ENCODE measurements at places on chromosomes 5 and 9. TPM values are rescaled to one million over a fixed set of nuclear protein-coding genes. Genes with fewer than 3 reads are reported as not detected.

GRCh38 chr9:125461636-125462190 is 200.1 kb downstream of the GAPVD1 start:
- H3K27me3 ChIP-seq: no peaks in the 10 kb centered on the region
- H3K4me3 ChIP-seq: no peak overlapping the region
- peak overlapping the region; percentile 88 for H3K27ac ChIP-seq
- peaks cover 20% of the 10 kb centered on the region for H3K36me3 ChIP-seq
- peaks cover 33% of the 10 kb centered on the region for H3K4me1 ChIP-seq

DNA sequence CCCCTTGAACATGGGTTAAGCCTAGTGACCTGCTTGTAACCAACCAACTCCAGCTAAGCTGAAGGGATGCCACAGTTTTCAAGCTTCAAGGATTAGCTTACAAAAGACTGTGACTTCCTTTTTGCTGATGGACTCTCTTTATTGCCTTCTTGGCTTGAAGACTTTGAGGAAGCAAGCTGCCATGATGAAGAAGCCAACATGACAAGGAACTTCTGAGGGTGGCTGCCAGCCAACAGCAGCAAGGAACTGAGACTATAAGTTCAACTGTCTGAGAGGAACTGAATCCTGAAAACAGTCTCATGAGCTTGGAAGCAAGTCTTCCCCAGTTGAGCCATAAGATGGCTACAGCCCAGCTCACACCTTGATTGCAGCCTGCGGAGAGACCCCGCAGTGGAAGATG is 116.1 kb upstream of the TAF11L2 start:
- H3K27me3 ChIP-seq: peaks cover 9% of the 10 kb centered on the region
- DNase-seq: no peak
- no peak overlapping the region for H3K4me3 ChIP-seq
- H3K4me1 ChIP-seq: no peaks in the 10 kb centered on the region

DNA sequence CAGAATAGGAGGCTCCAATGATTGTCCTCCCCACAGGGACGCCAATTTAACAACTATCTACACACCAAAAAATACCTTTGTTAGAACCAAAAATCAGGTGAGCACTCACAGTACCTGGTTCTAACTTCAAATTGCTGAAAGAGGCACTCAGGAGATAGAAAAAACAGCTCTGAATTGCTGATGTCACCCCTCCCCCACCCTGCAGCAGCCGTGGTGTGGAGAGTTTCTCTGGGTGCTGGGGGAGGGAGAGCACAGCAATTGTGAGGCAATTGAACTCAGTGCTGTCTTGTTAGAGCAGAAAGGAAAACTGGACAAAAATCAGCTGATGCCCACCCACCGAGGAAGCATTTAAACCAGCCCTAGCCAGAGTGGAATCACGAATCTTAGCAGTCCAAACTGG is 41.8 kb downstream of the TNFSF8 start:
- H3K36me3 ChIP-seq: no peaks in the 10 kb centered on the region
- no peak for DNase-seq
- H3K4me1 ChIP-seq: peaks cover 5% of the 10 kb centered on the region
- no peaks in the 10 kb centered on the region for H3K27me3 ChIP-seq
- no peak overlapping the region for H3K27ac ChIP-seq

GRCh38 chr9:84277646-84278045 is 62.9 kb downstream of the SLC28A3 start:
- H3K36me3 ChIP-seq: no peaks in the 10 kb centered on the region
- peaks cover 6% of the 10 kb centered on the region for H3K27me3 ChIP-seq
- no peak overlapping the region for H3K27ac ChIP-seq
- no peak overlapping the region for H3K4me3 ChIP-seq

GRCh38 chr9:132990781-132991180 is 12.3 kb downstream of the GFI1B start:
- H3K27ac ChIP-seq: no peak overlapping the region
- DNase-seq: no peak
- H3K36me3 ChIP-seq: no peaks in the 10 kb centered on the region
- peaks cover 8% of the 10 kb centered on the region for H3K4me1 ChIP-seq

DNA sequence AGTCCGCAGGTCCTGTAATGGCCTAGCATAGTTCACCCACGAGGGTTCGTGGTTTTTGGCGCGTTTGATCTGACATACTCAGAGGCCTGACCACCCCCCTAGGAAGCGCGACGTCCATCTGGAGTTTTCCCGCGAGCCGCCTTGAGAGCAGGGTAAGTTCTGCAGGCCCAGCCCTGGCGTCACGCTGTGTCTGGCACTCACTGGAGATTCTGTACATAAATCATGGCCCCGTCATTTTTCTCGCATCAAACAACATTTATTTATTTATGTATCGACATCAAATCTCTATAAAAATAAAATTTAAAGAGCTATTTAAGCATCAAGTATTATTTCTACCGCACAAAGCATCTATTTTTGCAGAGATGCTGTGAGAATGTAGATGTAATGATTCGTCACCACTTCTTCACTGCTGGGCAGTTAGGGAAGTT is 437 bp upstream of the TRIM41 start:
- H3K36me3 ChIP-seq: peaks cover 7% of the 10 kb centered on the region
- no peak for DNase-seq
- H3K4me3 ChIP-seq: peak overlapping the region; percentile 98
- H3K27ac ChIP-seq: peak overlapping the region; percentile 100

GRCh38 chr9:94676446-94677131 is 37.3 kb upstream of the FBP1 start:
- H3K27me3 ChIP-seq: peaks cover 15% of the 10 kb centered on the region
- no peak overlapping the region for H3K27ac ChIP-seq
- no peak overlapping the region for H3K4me3 ChIP-seq
- H3K36me3 ChIP-seq: no peaks in the 10 kb centered on the region

DNA sequence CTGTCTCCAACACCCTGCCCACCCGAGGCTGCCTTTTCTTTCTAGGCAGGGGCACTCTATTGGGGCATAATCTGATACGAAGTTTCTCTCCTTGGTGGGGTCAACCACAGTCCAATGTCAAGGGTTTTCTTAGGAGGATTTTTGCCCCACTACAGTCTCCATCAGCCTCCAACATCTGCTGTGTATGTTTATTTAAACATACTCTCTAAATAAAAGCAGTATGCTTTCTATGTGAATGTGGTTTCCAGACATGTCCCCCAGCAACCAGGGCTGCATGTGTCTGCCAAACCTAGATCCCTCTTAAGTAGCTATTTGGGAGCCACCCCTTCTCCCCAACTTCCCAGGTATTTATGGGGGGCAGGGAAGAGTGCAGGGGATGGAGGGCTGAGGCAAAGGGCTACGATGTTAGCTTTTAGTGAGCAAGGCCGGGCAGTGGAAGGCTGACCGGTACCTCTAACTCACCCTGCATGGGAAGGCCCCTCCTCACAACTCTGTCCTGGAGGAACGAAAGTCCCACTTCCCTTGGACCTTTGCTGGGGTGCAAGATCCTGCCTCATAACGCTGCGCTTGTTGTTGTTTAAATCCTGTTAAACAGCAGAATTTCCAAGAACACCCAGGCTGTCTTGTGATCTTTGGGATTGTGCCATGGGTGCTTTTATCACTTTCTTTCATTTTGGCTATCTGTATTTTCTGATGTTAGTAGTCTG is 75.4 kb downstream of the NREP start:
- H3K27ac ChIP-seq: no peak overlapping the region
- H3K27me3 ChIP-seq: peaks cover 12% of the 10 kb centered on the region
- no peak for DNase-seq

GRCh38 chr5:172383191-172383802 is 71.0 kb downstream of the SH3PXD2B start:
- peaks cover 11% of the 10 kb centered on the region for H3K4me1 ChIP-seq
- no peaks in the 10 kb centered on the region for H3K27me3 ChIP-seq
- DNase-seq: no peak

- no peaks in the 10 kb centered on the region for H3K27me3 ChIP-seq
- H3K36me3 ChIP-seq: peaks cover 3% of the 10 kb centered on the region
- no peak for DNase-seq
- H3K4me3 ChIP-seq: no peak overlapping the region
These were observed 6.4 kb upstream of the FPGS start for GRCh38 chr9:127796225-127796813.

- peaks cover 20% of the 10 kb centered on the region for H3K27me3 ChIP-seq
- H3K27ac ChIP-seq: no peak overlapping the region
- H3K36me3 ChIP-seq: no peaks in the 10 kb centered on the region
- peaks cover 3% of the 10 kb centered on the region for H3K4me1 ChIP-seq
- H3K4me3 ChIP-seq: no peak overlapping the region
- DNase-seq: no peak
These were observed 210.4 kb upstream of the ELAVL2 start for GRCh38 chr9:24036459-24036858.

GRCh38 chr5:148491793-148492184 is 108.0 kb downstream of the FBXO38 start:
- H3K4me3 ChIP-seq: no peak overlapping the region
- peaks cover 22% of the 10 kb centered on the region for H3K27me3 ChIP-seq
- H3K4me1 ChIP-seq: peaks cover 9% of the 10 kb centered on the region
- H3K36me3 ChIP-seq: no peaks in the 10 kb centered on the region

DNA sequence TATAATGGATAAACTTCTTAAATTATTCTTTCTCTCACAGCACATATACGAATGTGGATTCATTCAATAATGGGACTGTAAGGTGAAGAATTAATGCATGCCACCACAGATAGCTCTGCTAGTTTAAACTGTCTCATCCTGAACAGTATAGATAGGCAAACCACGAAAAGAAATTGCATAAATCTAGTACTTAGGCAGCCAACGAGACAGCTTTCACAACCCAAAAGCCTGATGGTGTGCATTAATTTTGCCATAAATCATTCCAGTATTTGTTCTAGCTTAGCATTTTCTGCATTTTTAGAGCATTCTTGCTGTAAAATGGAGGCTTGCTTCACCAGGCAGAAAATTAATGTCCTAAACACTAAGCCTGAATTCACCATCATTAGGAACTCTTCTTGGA is 834.2 kb upstream of the DMAC1 start:
- DNase-seq: no peak
- H3K27ac ChIP-seq: no peak overlapping the region
- H3K36me3 ChIP-seq: peaks cover 2% of the 10 kb centered on the region
- H3K27me3 ChIP-seq: no peaks in the 10 kb centered on the region
- no peak overlapping the region for H3K4me3 ChIP-seq

DNA sequence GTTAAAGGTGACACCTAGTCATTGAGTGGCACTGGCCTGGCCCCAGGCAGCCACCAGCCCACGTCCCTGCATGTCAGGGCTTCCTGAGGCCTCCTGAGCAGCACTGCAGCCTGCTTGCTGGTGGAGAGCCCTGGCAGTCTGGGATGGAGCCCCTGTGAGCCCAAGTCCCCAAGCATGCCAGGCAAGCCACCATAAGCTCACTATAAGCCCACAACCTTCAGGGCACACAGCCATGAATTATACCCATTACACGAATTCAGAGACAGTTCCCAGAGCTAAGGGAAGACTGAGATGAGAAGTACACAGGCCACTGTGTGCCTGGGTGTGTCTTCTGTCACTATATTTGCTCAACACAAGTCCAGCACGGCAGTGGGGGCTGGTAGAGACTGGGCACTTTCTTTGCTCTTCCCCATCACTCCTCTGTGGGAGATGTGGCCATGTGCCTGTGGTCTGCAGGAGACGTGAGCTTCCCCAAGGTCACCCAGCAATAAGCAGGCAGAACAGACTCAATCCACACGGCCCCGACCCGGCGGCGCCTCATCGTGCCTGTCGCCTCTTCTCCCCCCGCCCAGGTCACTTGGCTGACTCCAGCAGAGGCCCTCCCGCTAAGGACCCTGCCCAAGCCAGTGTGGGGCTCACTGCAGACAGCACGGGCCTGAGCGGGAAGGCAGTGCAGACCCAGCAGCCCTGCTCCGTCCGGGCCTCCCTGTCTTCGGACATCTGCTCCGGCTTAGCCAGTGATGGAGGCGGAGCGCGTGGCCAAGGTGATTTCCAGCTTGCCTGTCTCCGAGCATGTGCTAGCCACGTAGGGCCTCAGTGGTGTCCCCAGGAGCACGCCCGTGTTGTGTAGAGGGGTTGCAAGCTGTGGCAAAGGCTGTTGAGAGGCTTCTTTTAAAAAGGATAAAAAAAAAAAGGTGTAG is 114.8 kb downstream of the WNK2 start:
- no peak overlapping the region for H3K4me3 ChIP-seq
- no peak for DNase-seq
- peaks cover 10% of the 10 kb centered on the region for H3K36me3 ChIP-seq

GRCh38 chr5:140239939-140240700 is 62.8 kb downstream of the PFDN1 start:
- H3K4me1 ChIP-seq: peaks cover 15% of the 10 kb centered on the region
- peaks cover 5% of the 10 kb centered on the region for H3K36me3 ChIP-seq
- H3K4me3 ChIP-seq: no peak overlapping the region
- no peak overlapping the region for H3K27ac ChIP-seq
- H3K27me3 ChIP-seq: no peaks in the 10 kb centered on the region

- H3K36me3 ChIP-seq: peaks cover 3% of the 10 kb centered on the region
- H3K27me3 ChIP-seq: no peaks in the 10 kb centered on the region
- H3K27ac ChIP-seq: no peak overlapping the region
- DNase-seq: no peak
- H3K4me3 ChIP-seq: no peak overlapping the region
- peaks cover 3% of the 10 kb centered on the region for H3K4me1 ChIP-seq
These were observed 264.1 kb downstream of the CD180 start for GRCh38 chr5:66932457-66932856.

- peaks cover 19% of the 10 kb centered on the region for H3K27me3 ChIP-seq
- no peaks in the 10 kb centered on the region for H3K36me3 ChIP-seq
- peak; percentile 9 for DNase-seq
- peaks cover 4% of the 10 kb centered on the region for H3K4me1 ChIP-seq
- no peak overlapping the region for H3K4me3 ChIP-seq
These were observed 48.7 kb upstream of the NKD2 start for GRCh38 chr5:959581-960531.

GRCh38 chr9:117335837-117336433 is 78.9 kb downstream of the ASTN2 start:
- DNase-seq: no peak
- H3K36me3 ChIP-seq: no peaks in the 10 kb centered on the region
- no peaks in the 10 kb centered on the region for H3K27me3 ChIP-seq
- no peak overlapping the region for H3K4me3 ChIP-seq
- no peaks in the 10 kb centered on the region for H3K4me1 ChIP-seq

DNA sequence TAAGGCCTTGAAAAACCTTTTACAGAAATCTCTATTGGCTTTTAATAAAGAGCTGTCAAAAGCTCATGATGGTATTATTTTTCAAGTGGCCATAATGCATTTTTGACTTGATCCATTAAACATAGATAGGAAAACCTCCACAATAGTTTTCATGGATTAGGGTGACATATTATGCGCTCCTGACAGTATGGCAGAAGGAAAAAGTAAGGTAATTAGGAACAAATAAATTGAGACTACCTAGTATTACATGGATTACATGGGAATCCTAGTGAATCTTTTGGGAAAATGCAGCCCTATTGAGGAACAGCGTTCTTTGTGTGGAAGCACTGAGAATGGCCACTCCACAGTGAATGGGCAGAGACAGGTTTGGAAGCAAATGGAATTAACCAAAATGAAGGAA is 171.2 kb downstream of the TRPM3 start:
- no peak for DNase-seq
- no peaks in the 10 kb centered on the region for H3K36me3 ChIP-seq
- no peak overlapping the region for H3K4me3 ChIP-seq
- no peaks in the 10 kb centered on the region for H3K27me3 ChIP-seq

- H3K4me3 ChIP-seq: no peak overlapping the region
- no peaks in the 10 kb centered on the region for H3K4me1 ChIP-seq
- no peak for DNase-seq
- H3K27ac ChIP-seq: no peak overlapping the region
- no peaks in the 10 kb centered on the region for H3K27me3 ChIP-seq
These were observed 145.5 kb downstream of the PTTG1 start for GRCh38 chr5:160567031-160567705.

The CRB2 gene
- total RNA-seq: 7.1 TPM

The ADAMTSL1 gene
- 2.1 TPM for total RNA-seq

The IRX2 gene
- 6.0 TPM for total RNA-seq

The DOCK2 gene
- not detected for total RNA-seq

All from progenitor cell of endocrine pancreas (in vitro differentiated cells).